ENCODE measurements at places on chromosomes 4 and X.

- no peaks in the 10 kb centered on the region for H3K27me3 ChIP-seq
- no peaks in the 10 kb centered on the region for H3K4me1 ChIP-seq
- peaks cover 15% of the 10 kb centered on the region for H3K36me3 ChIP-seq
- no peak for DNase-seq
These were observed 165.6 kb upstream of the HCCS start for GRCh38 chrX:10945498-10945897.

DNA sequence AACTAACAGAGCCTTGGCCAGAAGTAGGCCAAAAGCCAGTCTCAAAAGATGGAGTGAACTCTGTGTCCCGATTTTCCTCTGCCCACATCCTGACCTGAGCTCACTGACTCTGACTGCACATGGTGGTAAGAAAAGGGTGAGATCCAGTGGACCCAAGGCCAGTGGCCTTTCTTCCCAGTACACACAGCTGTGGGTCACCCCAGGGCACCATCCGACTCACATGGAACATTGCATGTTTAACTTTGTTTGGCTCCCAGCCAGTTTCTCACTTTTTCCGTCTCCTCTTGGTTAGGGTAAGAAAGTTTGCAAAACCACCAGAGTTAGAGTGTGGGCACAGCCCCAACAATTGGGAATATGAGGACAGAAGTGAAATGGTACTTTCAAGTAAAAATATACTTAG, 69.8 kb downstream of the GAB1 start:
- peaks cover 7% of the 10 kb centered on the region for H3K27me3 ChIP-seq
- DNase-seq: no peak
- no peaks in the 10 kb centered on the region for H3K36me3 ChIP-seq
- H3K4me1 ChIP-seq: peaks cover 53% of the 10 kb centered on the region
- H3K4me3 ChIP-seq: no peak overlapping the region
- no peak overlapping the region for H3K27ac ChIP-seq

GRCh38 chrX:39787999-39788398, 309.8 kb downstream of the BCOR start:
- H3K4me3 ChIP-seq: no peak overlapping the region
- H3K27me3 ChIP-seq: no peaks in the 10 kb centered on the region
- no peak for DNase-seq
- H3K36me3 ChIP-seq: no peaks in the 10 kb centered on the region

GRCh38 chrX:53362449-53362848, 60.0 kb downstream of the SMC1A start:
- H3K27ac ChIP-seq: no peak overlapping the region
- no peak overlapping the region for H3K4me3 ChIP-seq
- no peak for DNase-seq

Data from naive thymus-derived CD8-positive, alpha-beta T cell (primary cell).